Stimulated activated CD8-positive, alpha-beta memory T cell treated with anti-CD3 and anti-CD28 coated beads, Interleukin-4, amount 100 ng/mL, for 24 hours (primary cell): ENCODE measurements at places on chromosomes 7 and 10.

DNA sequence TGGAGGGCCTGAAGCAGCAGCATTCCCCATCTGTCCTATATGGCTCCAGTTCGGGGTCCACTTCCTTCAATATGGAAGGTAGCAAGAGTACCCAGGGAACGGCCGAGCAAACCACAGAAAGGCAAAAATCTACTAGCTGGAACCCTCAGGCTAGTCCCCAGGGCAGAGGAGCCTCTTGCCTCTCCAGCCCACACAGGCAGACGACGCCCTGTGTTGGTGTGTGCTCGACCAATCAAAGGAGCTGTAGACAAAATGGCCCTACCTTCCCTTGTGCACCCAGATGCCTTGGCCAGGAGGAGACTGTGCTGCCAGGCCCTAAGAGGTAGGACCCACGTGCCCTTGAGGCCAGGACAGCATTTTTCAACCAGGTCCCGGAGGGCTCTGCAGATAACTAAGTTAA lies 91.5 kb downstream of the FAM53B start:
- DNase-seq, result no peak

DNA sequence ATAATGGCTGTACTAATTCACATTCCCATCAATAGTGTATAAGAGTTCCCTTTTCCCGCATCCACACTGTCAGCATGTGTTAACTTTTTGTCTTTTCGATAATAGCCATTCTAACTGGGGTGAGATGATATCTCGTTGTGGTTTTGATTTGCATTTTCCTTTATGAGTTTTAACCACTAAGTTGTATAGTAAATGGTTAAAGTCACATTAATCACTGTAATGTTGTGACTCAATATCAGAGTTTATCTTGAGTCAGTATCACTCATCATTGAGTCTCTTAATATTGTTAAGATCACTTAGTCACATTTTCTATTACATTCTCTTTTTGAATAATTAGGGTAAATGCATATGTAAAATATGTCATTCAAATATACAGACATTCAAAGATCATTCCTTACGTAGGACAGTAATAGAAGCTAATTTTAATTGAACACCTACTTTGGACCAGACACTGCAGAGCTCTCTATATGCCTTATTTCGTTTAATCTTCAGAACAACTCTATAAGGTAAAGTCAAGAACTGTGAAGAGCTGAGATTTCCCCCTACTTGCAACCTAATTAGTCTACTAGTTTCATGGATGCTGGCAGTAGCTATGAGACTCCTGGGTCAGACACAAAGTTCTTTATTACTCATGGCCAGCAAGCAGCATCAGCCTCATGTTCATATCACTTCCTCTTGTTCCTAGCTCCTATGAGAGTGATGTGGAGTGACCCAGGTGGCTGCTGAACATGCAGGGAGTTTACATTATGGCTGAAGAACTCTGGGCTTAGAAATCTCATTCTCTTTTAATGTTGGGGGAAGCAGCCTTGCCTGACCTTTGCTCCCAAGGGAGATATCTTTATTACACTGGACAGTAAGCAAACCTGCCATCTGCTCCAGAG lies 30.5 kb downstream of the CREB5 start:
- DNase-seq, result no peak

GRCh38 chr7:14191686-14192098 lies 202.2 kb upstream of the ETV1 start:
- no peak for DNase-seq

DNA sequence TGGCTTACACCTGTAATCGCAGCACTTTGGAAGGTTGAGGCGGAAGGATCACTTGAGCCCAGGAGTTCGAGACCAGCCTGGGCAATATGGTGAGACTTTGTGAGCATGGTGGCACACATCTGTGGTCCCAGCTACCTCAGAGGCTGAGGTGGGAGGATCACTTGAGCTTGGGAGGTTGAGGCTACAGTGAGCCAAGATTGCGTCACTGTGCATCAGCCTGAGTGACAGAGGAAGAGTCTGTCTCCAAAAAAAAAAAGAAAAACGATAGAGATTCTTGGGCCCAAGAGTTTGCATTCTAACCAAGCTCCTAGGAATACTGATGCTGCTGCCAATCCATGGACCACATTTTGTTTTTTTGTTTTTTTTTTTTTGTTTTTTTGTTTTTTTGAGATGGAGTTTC lies 12.1 kb downstream of the MYOZ1 start:
- DNase-seq, result no peak

DNA sequence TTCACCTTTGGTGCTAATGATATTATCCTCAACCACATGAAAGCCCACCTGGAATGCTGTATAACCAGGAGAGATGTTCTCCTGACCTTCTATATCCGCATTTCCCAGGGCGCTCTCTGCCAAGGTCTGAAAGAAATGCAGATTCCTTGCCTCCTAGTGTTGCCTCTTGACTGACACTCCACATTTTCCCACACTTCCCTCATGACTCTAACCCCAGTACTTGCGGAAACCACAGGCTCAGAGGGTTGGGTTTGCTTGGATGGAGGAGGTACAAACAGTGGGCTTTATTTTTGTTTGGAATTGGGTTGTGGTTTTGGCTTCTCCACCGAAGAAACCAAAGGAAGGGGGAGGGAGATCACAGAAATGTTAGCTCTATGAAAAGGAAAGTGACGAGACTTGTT lies 222.9 kb upstream of the CELF2 start:
- no peak for DNase-seq

DNA sequence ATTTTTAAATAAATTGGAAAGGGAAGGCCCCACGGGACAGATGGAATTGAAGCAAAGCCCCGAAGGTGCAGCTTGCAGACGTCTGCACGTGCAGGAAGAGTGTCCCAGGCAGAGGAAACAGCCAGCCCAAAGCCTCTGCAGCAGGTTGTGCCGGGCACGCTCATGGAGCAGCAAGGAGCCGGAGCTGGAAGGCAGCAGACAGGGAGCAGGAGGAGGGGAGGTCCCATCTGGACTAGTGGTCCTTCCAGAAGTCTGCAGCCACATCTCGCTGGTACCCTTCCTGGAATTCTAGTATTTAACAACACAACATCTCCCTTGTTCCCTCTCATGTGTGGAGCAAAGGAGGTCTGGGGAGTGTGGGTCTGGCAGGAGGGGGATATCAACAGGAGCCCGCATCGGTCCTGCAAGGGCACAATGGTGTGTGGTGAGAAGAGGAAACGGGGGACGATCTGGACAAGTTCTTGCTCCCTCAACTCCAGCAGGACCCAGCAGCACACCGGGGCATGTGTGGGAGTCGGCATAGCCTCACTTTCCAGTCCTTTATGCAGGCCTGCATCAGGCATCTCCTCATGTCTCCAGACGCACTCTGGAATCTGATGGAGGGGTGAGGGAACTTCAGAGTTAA lies 169.3 kb downstream of the GRID1 start:
- DNase-seq, result no peak

DNA sequence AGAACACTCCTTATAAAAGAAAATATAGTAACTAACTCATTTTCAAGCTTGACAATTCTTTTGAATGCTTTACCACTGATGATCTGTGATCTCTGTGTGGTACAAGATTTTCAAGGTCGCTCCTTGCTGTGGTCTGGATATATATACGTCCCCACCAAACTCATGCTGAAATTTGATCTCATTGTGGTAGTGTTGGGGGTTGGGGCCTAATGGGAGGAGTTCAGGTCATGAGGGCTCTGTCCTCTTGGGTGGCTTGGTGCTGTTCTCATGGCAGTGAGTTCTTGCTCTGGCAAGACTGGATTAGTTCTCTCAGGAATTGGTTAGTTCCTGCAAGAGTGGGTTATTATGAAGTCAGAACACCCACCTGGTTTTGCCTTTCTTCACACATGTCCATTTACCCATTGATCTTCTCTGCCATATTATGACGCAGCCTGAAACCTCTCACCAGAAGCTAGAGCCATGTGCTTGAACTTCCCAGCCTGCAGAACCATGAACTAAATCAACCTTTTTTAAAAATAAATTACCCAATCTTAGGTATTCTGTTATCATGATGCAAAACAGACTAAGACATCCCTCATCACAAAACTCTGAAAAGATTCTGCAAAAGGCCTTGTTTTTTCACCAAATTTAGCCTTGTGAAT lies 8.3 kb upstream of the EDRF1 start:
- no peak for DNase-seq

- DNase-seq, result no peak
These were observed 14.7 kb downstream of the PPP2R2D start for GRCh38 chr10:131915484-131915883.

DNA sequence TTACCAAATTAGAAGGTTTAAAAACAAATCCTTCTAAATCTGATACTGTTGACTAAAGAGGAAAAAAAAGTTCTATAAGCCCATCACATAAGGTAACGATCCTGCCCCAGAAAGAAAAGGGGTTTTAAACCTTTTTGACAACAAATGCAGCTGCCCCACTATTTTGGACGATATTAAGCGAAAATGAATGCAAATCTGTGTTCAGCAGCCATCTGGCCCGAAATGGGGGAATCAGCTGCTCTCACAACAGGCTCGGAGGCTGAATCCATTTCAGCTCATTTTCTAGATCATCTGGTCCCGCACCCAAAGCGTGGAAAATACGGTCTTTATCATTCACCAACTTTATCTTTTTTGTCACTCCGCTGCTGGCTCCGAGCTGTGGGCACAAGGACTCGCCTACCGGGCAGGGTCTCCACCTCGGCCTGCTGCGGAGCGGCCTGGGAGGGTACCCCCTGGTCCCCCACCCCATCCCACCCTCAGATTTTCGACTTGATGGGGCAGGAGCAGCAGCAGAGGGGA lies 2.4 kb upstream of the EBF3 start:
- no peak for DNase-seq

- DNase-seq, result no peak
These were observed 71.3 kb downstream of the CREB3L2 start for GRCh38 chr7:137930581-137930980.

DNA sequence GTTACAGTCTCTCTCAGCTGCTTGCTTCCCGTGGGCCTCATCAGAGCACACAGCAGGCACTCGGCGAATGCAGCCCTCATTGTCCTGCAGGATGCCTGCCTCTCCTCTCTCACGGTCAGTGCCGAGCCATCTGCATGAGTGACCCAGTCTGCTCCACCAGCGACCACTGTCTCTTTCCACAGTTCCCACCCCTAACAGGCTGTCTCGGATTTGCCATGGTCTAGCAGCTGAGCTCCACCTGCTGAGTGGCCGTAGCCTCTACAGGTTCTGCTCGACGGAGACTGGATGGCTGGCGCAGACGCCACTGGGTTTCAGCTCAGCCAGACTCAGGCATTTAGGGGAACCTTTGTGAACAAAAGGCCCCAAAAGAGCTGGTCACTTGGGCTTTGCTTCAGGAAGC lies 209.4 kb upstream of the FOXK1 start:
- DNase-seq, result no peak

- no peak for DNase-seq
These were observed 174.4 kb downstream of the CTNNA3 start for GRCh38 chr10:67521546-67521945.

DNA sequence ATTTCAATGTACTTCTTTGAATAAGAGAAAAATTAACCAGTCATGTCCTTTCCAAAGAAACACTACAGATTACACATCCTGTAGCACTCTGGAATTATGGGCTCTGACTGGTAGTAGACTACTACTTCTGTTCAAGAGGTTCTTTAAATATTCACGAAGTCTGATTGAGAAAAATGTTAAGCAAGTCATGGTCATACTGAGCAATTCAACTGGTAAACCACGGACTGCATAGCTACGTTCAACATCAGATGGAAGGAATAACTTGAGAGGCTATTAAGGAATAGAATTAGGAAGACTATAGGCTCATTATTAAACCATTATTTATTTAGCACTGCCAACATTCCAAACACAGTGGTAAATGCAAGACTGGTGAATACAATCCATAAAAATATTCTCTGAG lies 160.8 kb downstream of the IMMP2L start:
- DNase-seq, result no peak

DNA sequence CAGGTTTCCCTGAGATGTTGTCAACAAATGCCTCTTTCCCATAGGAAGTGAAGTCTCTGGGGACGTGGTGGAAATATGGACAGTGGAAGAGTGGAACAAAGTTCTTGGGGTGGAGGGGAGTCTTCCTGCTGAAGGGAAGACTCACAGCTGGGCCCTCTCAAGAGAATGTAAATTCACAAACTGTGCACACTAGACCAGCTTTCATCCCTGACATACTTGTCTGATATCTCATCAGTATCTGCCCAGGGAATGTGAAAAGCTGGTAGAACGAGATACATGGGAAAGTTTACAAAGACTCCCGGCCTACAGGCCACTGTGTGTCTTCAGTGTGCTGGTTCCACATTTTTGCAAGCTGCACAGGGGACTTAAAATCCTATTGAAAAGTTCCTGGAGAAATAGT lies 16.7 kb upstream of the CCDC3 start:
- DNase-seq, result no peak

DNA sequence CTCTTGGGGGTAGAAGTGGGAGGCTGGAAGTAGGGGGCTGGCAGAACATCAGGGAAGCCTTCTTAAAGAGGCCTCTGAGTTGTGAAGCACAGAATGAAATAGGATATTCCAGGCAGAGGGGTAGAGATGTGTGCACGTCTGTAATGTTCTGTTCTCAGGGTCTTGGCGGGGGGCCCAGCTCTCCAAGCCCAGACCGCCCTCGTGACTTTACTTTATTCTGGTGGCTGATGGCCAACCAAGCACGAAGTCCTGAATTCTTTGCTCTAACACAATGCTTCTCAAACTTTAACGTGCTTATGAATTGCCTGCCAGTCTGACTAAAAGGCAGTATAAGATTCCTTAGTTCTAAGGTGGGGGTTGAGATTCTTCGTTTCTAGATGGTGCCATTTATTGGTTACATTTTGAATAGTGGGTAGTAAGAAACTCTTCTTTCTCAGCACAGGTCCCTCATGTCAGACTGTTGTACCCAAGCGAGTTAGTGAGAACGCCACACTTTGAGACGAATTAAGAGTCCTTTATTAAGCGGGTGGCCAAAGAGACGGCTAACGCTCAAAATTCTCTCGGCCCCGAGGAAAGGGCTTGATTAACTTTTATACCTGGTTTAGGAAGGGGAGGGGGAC lies 8.2 kb downstream of the PRXL2A start:
- no peak for DNase-seq

- DNase-seq, result peak; percentile 69
These were observed 10.4 kb downstream of the ATG9B start for GRCh38 chr7:151013733-151014497.

DNA sequence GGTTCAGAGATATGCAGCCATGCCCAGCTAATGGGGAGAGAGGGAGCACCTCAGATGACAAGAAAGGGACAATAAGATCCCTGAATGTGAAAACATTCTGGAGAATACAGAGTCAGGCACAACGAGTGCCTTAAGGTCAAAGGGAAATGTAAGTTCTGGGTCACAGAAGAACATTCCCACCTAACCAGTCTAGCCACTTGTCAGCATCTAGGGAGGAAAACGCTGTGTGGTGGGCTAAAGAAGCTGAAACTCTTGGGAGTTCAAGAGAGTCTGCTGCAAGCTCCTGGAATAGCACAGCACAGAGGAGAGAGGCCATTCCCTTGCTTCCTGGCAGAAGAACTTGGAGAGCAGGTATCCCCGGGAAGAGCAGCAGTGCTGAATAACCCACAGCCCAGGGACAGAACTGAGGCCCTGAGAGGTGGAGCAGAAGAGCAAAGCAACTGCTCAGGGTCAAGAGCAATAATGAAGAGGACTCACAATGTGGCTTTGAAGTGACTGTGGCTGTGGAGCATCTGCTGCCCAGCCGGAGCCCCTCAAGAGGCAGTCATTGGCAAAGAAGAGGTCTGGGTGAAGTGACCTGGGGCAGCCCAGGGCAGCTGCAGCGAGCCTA lies 182.3 kb downstream of the NPSR1 start:
- no peak for DNase-seq

GRCh38 chr10:104581884-104582601 lies 59.0 kb upstream of the SORCS3 start:
- DNase-seq, result no peak

GRCh38 chr10:70137135-70137534 lies 4.5 kb upstream of the AIFM2 start:
- DNase-seq, result no peak

- DNase-seq, result no peak
These were observed 76.5 kb downstream of the ITIH5 start for GRCh38 chr10:7590271-7590670.
